H4 (cell line): ENCODE measurements at places on chromosomes 2 and 18.

GRCh38 chr18:74679006-74679678, 81.5 kb downstream of the ZNF407 start:
- DNase-seq = no peak

DNA sequence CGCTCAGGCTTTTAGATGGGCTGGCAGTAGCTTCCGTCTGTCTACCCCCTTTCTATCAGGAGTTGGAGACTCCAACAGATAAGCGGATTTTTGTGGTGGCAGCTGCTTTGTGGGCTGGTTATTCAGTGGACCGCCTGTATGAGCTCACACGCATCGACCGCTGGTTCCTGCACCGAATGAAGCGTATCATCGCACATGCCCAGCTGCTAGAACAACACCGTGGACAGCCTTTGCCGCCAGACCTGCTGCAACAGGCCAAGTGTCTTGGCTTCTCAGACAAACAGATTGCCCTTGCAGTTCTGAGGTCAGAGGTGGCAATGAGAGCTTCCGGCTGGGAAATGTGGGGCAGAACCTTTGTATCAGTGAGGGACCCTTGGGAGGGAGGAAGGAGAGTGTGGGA, 14.8 kb downstream of the CAD start:
- DNase-seq = no peak

DNA sequence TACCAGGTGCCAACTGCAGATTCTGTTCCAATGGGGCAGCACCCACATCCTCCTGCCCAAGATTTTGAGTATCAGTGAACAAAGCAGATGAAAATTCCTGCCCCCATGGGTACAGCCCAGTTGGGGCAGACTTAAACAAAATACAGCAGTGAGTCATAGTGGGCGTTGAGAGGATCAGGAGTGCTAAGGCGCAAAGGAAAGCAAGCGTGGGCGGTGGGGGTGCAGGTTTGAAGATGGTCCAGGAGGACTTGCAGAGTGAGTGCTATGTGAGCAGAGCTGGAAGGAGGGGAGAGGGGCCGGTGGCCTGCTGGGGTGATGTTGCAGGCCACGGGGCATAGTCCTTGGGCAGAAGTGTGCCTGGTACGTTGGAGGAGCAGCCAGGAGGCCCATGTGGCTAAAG, 24.7 kb downstream of the STEAP3 start:
- DNase-seq = peak; percentile 44

- no peak for DNase-seq
These were observed 73.2 kb downstream of the EMILIN2 start for GRCh38 chr18:2920027-2920426.

GRCh38 chr2:159605441-159606178, 10.7 kb downstream of the BAZ2B start:
- DNase-seq = no peak

DNA sequence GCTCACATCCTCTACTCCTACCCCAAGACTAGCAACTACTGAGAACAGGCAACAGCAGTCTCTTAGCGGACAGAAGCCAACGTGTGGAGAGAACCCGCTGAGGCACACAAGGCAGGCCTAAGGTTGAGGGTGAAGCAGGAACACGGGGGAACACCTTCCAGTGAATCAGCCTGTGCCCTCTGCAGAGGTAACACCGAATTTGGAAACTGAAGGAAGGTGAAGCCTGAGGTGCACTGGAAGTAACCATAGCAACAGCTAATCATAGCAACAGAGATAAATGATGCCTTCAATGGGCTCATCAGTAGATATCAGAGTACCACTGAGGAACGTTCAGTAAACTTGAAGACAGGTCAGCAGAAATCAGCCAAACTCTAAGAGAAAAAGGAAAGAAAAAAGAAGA, 43.3 kb downstream of the OSBPL1A start:
- DNase-seq = no peak

GRCh38 chr18:22275706-22276333, 106.4 kb downstream of the GATA6 start:
- no peak for DNase-seq

GRCh38 chr2:8424997-8425900, 256.6 kb upstream of the ID2 start:
- no peak for DNase-seq

GRCh38 chr2:153394247-153394646, 84.3 kb downstream of the RPRM start:
- DNase-seq = no peak

DNA sequence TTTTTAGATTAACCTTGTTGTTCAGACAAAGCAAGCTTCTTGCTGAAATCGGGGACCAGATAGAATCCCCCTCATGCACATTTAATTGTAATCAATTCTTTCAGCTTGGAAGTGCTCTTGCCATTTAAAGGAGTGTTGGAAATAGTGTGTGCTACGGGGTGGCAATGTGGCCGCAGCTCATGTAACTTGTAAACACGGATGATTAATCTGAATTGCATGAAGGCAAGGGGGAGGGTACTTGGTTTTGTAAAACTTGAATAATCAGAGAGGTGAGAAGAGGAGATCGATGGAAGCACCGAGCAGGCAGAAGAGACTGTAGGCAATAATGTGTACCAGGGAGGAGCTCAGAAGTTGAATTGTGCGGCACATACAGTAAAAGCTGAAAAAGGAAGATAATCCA, 273.5 kb downstream of the PTGR3 start:
- DNase-seq = no peak

DNA sequence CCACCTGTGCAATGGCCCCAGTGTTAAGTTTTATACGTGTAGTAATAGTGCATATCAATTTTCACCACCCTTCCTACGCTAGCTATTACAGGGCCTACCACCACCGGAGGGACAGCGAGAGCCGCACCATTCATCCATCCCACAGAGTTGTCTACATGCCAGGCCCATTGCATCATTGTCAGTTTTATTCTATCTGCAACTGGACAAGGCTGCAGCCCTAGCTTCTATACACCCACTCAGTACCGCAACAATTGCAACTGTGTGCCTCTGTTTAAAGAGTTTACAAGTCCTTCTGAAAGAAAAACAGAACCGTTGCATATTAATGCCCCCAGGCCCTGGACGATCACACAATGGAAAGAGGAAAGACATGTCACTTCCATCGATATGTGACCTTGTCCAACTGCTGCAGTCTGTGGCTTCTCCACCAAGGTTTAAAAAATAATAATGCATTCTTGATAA, 58.6 kb downstream of the ZEB2 start:
- peak; percentile 17 for DNase-seq

- peak; percentile 23 for DNase-seq
These were observed at the start of gene ACVR2A for GRCh38 chr2:147844697-147845410. ACVR2A (plus strand) TSS chr2:147845029; CDS start chr2:147845153, 124 bp downstream.

DNA sequence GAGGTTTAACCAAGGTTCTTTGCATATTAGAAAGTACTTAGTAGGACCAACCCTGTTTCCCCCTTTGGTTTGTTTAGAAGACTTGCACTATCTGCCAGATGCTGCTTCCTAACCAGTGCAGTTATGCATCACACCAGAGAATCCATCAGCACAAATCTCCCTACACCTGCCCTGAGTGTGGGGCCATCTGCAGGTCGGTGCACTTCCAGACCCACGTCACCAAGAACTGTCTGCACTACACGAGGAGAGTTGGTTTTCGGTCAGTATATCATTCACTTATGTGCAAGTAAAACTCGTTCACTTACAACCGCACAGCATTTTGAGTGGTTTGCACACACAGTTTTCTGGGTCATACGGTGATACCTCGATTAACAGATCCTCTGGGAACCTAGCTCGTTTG, 69.7 kb downstream of the ZNF532 start:
- DNase-seq = no peak

DNA sequence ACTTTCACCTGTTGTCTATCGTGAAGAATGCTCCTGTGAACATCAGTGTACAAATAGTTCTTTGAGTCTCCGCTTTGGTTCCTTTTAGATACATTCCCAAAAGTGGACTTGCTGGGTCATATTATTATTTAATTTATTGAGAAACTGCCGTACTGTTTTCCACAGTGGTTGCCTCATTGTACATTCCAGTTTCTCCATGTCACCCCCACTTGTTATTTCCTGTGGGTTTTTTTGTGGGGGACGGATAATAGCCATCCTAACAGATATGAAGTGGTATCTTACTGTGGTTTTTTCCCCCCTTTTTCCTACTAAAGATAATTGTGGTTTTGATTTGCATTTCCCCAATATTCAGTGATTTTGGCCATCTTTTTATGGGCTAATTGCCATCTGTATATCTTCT, 53.8 kb downstream of the SMCHD1 start:
- no peak for DNase-seq

GRCh38 chr18:56233595-56233994, 404.8 kb downstream of the TXNL1 start:
- DNase-seq = peak; percentile 28

DNA sequence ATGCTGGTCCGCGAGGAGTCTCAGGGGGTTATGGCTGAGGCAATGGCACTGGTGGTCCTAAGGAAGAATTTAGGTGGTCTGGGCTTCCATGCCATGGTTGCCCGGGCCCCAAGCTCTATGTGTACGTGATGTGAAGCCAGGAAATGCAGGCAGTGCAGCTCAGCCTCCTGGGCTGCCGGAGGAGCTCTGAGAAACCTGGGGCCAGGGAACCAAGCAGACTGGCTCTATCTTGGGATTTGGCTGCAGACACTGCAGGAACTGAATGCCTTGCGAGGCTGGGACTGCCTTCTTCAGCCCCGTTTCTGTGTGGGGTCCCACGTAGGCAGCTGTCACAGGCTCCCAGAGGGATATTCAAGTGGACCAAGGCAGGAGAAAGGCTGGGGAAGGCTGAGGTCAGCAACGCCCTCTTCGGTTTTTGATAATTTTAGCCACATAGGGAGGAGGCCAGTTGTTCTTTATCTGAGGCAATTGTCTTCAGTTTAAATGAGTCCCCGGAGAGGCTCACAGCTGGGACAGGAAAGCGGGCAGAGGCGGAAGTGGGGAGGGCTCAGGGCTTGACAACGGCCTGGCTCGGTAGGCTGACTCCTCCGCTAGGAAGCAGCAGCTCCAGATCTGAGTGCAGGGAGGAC, 77.7 kb downstream of the RHOB start:
- DNase-seq = no peak

- DNase-seq = no peak
These were observed 67.0 kb downstream of the ASAP2 start for GRCh38 chr2:9273486-9274130.

GRCh38 chr18:46676182-46676835, 19.3 kb upstream of the LOXHD1 start:
- peak; percentile 83 for DNase-seq

DNA sequence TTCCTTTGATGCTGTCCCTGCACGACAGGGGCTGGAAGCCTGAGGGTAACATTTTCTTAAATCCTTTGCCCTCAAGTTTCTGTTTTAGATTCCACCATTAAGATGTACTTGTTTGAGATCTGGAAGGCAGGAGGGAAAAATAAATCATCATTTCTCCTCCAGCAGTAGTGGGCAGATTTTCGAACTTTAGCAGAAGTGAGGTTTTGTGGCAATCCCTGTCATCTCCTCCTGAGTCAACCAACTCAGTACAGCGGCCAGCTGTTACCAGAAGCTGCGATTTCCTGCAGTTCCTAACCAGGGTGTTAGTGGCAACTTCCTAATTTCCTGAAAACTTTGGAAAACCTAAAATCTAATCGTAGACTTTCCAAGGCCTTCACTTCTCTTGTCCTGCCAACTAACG, 517.2 kb upstream of the ACVR2A start:
- DNase-seq = no peak

DNA sequence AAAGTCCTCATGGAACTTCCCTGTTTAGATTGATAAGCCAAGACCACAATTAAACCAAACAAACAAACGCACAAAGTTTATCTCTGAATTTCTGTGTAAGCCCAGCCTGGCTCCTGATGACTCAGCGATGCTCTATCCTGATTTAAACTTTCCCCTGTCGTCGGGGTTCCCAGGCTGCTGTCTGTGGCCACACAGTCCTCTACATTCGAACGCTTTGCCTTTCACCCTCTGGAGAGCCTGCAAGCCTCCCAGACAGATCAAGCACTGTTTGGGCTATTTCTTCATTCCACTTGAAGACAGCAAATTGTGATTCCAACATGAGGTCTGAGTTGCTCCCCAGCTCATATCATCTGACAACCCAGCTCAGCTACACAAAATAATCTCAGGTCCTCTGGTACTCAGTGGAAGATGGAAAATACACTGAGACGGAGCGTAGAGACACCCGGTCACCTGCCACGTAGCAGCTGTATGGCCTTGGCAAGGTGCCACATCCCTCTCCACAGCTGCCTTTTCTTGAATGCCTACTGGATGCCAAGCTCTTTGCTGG, 51.2 kb downstream of the CYRIA start:
- DNase-seq = peak; percentile 43

DNA sequence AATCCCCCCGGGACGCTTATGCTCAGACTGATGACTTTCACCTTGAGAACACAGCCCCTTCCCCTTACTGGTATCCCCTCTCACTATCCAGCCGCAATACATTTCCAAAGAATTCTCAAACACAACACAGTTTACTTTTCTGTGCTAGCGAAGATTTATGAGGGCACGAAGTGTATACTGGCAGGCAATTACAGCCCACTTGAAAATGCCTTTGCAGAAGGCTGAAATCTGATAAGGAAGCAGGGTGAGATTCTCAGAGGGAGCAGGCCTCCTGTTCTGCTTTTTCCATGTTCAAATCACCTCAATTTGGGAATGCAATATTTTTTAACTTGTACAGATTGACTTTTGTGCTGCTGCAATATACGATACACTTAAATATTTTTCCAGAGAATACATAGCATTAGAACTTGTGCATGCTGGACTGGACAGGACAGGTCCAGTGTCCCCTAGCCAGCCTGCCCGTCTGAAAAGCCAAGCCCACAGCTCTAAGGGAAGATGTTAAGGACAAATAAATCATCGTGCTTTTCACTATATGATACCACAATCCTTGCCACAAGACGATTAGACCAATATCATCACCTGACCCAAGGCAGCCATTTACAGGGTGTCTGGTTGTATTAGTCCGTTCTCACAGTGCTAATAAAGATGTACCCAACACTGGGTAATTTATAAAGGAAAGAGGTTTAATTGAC, 262.1 kb downstream of the EPHA4 start:
- no peak for DNase-seq

GRCh38 chr2:8957628-8958027, 45.9 kb downstream of the MBOAT2 start:
- no peak for DNase-seq
